ENCODE measurements at places on chromosomes 5 and 9.

DNA sequence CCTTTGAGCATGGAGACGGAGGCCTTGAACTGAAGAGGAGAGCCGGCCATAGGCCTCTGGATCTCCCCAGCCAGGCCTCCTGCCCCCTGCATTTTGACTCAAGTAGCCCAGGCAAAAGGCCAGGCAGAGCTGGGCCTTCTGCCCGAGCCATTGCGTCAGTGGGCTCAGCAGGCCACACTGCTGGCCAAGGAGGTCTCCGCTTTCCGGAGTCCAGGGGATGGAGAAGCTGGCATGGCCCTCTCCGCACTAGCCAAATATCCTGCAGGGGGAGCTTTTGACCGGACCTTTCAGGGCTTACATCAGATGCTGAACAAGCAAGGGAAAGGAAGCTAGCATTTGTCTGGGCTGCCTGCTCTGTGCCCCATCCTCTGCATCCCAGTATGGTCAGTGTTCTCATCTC, 386.8 kb downstream of the TRIM36 start:
- no peak for DNase-seq

GRCh38 chr9:84869091-84869490, 199.6 kb downstream of the NTRK2 start:
- no peak for DNase-seq

DNA sequence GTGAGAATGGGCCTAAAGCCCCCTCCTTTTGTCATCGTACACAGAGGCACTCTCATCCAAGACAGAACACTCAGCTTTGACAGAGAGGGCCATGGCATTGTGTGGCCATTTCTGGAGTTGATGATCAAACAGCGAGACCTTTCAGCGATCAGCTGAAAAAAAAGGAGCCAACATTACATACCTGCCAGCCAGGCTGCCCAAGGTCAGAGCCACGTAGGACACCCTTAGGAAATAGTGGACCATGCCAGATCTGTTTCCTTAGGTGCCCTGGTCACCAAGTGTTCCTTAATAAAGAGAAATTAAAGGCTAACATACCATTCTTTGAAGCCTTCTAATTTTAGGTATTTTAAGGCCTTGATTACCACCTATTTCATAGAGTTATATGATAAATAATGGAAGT, 105.5 kb upstream of the PRLR start:
- DNase-seq = no peak

DNA sequence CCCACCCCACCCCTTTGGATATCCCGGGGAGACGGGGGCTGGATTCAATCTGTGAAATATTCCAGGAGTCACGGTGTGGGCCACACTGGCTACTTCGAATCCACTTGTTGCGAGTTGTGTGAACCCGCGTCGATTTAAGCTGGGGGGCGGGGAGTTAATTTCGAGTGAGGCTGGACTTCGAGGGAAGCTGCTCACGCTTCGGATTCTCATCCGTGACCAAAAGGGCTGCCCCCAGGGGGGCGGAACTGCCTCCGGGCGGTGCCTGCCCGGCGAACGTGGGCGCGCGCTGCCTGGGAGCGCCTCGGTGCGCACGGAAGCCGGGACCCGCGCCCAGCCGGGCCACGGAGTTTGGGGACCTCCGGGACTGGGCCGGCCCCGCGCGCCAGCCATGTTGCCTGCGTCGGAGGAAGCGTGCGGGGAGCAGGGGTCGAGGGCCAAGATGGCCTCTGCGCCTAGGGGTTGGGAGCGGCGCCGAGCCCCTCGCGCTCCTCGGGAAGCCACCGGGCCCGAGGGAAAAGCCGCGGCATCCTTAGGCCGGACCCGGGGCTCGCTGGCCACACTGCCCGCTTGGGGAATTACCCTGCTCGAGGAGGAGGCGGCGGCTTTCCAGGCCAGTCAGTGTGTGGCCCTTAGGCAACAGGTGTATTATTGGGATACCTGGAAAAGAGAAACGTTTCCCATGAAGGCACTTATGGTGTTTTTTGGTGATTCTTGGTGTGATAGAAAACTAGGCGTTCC, 975 bp downstream of the OCLN start:
- peak; percentile 59 for DNase-seq

GRCh38 chr9:135794057-135794335, 92.0 kb downstream of the KCNT1 start:
- no peak for DNase-seq

- DNase-seq = no peak
Observed at GRCh38 chr9:8643896-8644295, 844.3 kb upstream of the DMAC1 start.

GRCh38 chr5:56480705-56481427, 247.7 kb upstream of the ANKRD55 start:
- no peak for DNase-seq

GRCh38 chr5:138985256-138985655, 110.1 kb upstream of the LRRTM2 start:
- no peak for DNase-seq

DNA sequence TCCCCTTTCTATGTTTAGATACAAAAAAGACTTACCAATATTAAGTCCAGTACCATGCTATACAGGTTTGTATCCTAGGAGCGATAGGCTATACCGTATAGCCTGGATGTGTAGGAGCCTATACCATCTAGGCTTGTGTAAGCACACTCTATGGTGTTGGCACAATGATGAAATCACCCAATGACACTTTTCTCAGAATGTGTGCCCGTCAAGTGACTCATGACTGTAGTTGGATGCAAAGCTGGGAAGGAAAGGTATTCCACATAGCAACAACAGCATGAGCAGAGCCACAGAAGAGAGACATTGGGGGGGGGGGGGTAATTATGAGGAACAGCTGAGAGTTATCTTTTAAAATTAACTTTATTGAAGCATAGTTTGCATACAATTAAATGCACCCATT, 63.2 kb downstream of the TTLL11 start:
- no peak for DNase-seq

DNA sequence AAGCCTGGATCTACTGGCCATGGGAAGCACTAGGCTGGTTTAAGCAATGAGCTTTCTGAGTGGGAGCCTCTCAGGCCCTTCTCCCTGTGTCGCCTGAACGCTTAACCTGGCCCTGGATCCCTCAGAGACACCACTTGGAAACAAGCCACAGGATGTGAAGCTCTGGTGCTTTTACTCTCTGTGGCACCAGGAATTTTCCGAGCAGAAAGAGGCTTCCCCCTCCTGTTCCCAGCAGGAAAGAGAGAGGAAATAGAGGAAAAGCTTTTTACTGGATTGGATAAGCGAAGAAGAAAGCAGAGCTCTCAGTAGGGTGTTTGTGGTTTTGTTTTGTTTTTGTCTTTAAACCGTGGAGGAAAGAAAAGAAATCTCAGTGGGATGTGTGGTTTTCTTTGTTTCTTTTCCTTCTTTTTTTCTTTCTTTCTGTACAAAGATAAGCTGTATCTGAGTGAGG, 34.5 kb downstream of the COL15A1 start:
- DNase-seq = no peak

DNA sequence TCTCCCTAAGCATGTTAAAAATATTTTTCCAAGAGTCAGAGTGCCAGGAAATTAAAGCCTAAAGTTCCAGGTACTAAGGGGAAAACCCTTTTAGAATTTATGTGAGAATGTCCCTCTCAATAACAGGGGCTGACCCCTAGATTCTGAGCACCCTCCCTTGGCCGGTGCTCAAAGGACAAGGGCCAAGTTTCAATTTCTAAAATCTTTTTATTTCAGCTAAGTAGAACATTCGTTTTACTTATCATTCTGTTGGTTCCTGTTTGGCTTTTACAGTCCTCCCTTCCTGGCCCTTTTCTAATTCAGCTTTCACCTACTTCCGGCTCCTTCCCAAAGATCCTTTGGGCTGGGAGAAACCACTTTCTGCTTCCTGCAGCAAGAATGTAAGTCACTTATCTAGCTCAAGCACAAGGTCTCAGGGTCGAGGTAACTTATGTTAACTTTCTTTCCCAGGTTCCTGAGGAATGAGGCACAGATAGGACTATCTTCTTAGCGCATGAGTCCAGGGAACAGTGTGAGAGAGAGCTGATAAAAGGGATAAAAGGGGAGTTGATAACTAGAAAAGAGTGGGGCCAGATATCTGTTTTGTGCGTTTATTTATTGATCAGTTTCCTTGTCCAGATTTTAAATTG, 34.6 kb upstream of the F2RL2 start:
- no peak for DNase-seq

DNA sequence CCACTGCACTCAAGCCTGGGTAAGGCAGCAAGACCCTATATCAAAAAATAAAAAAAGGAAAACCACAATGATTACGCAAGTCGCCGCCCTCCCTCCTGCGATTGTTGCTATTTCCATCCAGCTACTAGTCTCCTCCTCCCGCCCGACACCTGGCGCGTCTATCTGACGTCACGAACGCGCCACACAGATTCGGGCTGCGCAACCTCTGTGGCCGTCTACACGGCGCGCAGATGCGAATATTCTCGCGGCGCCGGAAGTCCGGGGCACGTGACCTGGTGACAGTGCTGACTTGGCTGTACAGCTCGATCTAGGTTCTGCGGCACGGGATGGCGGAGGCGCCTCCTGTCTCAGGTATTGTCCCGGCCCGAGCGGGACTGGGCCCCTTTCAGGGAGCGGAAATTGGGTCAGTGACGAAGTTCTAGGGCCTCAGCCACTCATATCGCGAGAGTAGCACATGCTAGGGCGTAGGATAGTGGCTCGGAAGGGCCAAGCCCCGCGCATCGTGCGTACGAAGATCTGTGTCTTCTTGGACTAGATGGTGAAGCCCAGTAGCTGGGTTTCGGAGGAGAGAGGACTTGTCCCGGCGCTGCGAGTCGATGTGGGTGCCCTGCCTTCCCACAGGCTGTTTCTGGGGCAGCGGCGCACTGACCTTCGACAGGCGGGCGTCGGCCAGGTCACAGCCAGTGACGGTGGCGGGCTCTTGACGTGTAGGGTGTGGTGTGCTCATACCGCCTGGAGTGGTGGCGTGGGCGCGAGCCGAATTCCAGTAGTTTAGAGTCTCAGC, at the start of gene NFX1:
Gene NFX1, plus strand, starts transcription at position 270 of the 784 bp plus-strand sequence. Its CDS starts 57 bp downstream, at position 327.
- DNase-seq = peak; percentile 98

DNA sequence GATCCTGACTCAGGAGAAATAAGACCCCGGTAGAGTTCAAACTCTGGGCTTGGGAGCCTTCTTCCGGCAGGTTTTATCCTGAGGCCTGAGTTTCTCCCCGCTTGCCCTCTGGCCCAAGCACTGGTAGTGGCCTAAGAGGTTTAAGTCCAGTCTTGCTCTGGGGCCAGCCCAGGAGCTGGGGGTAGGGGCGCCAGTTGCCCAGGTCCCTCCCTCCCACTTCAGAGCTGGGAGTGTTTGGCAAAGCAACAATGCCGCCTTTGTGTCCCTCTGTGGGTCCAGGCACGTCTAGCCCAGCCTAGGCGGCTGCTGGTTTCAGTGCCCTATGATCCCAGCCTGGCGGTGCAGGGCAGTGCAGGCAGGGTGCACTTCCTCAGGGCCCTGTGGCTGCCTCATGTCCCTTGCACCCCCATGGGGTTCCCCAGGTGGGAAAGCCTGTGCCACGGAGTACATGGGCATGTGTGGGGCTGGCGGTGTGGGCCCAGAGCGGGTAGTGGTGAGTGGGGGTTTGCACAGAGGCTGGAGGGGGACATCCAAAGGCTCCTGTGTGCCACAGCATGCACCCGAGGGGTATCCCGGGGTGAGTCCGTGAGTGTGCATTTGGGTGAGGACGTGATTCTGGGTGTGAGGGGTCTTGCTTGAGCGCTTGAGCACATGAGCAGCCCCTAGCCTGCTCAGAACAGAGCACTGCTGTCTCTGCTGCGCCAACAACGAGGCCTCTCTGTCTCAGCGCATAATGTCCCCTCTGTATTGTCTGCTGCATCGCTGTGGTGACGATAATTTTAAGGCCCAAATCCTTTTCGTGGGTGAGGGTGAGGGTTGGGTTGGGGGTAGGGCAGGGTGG, 61.7 kb upstream of the PSD2 start:
- peak; percentile 54 for DNase-seq

DNA sequence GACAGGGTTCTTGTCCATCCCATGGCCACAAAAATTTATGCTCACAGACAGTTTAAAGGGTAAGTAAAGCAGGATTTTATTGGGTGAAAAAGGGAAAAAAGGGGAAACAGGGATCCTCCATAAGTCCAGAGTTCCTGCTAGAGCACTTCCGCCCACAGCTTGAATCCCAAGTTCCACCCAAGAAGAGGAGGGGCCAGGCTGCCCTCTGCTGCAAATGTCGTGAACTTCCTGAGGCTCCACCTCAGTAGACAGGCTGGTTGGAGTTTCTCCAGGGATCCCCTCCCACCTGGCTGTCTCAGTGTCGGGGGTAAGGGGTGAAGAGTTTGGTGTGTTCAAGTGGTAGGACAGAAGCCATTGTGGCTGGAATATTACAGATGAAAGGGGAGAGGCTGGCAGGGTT, 275.0 kb upstream of the SGCD start:
- no peak for DNase-seq

DNA sequence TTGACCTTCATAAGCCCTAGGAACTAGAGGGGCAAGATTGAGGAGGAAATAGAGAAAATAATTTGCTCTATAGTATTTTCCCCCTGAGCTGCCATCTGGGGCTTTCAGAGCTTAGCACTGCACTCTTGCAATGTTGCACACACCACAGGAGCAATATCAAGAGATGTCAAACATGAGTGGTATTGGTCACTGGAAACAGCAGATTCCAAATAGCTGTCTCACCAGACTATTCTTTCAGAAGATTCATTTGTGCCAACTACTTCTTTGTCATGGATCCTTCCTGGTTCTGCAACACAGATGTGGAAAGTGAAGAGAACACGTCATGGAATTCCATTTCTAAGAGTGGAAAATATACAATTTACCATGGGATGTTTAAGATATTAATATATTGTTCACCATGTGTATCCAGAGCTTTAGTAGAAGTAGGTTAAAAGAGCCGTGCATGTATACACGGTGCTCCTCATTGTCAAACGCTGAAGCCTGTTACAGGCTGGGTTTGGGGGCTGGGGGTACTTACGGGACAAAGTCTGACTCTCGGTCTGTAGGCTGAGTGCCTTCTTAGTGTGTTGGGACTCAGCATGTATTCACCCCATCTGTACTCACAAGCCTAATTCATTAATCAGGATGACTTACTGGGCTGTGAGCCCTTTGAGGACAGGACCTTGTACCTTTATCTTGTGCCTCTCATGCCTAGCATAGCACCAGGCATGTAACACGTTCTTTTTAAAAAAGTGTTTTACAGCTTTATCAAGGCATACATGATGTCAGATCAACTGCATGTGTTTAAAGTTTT, 31.4 kb upstream of the GDNF start:
- DNase-seq = no peak

DNA sequence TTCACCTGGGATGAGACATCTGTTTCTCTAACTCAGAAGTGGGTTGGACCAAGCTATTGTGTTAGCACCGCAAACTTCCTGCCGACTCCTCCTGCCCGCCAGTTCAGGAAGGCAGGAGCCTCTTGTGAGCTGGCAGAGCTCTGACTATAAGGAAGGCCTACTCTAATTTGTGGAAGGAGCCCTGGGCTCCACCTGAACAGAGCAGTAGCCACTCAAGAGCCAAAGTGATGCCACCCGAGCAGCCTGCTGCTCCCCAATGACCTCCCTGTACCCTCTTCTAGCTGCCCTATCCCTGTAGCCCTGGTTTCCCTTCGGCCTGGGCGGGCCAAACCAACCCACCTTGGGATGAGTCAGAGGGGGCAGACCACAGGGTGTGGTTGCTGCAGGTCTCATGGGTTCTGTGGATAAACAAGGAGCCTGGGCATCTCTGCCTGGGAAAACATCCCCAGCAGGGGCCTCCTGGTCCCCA, 81.6 kb downstream of the PSD2 start:
- no peak for DNase-seq
